ENCODE measurements at places on chromosomes 5 and 9.

DNA sequence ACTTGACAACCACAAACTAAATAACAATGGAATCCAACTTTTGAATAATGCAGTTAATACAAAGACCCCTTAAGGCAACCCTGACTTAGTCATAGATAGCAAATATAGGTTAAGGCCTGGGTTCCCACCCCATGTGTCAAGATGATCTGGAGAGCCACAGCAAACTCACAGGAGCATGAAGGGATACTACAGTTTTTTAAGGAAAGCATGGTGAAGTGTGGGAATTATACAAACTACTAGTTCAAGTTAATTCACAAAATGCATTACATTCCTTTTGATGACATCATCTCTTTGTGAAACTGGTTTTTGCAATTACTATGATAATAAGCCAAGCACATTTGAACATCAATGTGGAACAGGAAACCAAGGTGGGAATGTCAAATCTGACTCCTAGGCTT is 50.6 kb downstream of the LHFPL2 start:
- no peak for DNase-seq

GRCh38 chr9:3136686-3137346 is 292.9 kb upstream of the PUM3 start:
- no peak for DNase-seq

DNA sequence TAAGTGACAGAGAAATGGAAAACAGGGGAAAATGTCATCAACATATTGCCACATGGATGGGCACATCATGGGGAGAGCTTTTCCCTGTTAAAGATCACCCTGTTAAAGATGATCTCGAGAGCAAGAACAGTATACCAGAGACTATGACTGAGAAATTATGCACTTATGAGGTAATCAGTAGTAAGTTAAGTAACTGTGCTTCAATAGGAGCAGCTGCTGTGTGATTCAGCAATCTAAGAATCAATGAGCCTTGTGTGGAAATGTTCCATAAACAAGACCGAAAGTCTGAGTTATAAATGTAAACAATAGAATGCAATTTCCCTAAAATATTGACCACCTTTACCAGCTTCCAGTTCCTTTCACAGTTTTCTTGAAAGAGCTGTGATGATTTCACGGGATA is 582.3 kb downstream of the CAAP1 start:
- DNase-seq = no peak

GRCh38 chr9:4842734-4843133 is 50.0 kb downstream of the RCL1 start:
- DNase-seq = no peak

- DNase-seq = no peak
Measured at GRCh38 chr5:86461169-86461956, 156.4 kb upstream of the COX7C start.

DNA sequence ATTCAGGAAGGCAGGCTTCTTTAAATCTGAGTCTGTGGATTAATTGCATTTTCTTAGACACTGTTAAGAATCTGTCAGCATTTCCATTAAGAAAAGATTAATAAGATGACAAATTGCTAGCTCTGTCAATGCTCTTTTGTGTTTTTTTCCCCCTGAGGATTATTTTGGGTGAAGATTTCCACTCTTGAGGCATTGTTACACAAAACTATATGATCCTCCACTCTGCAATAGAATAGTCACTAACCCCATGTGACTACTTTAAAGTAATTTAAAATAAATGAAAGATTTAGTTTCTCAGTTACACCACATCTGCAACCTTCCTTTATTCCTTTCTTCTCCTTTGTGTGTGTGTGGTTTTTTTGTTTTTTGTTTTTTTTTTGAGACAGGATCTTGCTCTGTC is 82.0 kb downstream of the ACER2 start:
- DNase-seq = no peak

DNA sequence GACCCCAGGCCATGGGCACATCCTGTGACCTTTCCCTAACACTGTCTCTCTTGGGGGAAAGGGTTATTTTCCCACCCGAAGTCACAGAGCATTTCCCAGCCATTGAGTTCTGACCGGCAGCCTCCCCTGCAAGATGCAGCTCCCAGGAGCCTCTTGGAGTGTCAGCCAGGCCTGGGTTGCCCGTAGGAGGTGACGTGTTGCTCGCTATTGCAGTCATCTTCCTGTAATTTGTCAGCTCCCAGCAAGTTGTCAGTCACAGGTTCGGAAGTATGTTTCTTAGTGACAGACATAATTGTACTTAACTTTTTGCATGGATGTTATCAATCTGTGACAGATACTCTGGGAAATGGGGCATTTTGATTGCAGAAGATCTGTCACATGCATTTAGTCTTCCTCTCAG is 74.5 kb downstream of the MVB12B start:
- no peak for DNase-seq

GRCh38 chr5:133758641-133759040 is 146.3 kb upstream of the FSTL4 start:
- DNase-seq = no peak

GRCh38 chr5:120576588-120576987 is 112.5 kb downstream of the PRR16 start:
- DNase-seq = no peak

- no peak for DNase-seq
Measured at GRCh38 chr9:84277646-84278045, 62.9 kb downstream of the SLC28A3 start.

- peak; percentile 23 for DNase-seq
Measured at GRCh38 chr5:37839407-37840052, at the start of gene GDNF. TSS of gene GDNF (minus strand) at chr5:37840041. CDS start at chr5:37834796, 5,245 bp downstream.

DNA sequence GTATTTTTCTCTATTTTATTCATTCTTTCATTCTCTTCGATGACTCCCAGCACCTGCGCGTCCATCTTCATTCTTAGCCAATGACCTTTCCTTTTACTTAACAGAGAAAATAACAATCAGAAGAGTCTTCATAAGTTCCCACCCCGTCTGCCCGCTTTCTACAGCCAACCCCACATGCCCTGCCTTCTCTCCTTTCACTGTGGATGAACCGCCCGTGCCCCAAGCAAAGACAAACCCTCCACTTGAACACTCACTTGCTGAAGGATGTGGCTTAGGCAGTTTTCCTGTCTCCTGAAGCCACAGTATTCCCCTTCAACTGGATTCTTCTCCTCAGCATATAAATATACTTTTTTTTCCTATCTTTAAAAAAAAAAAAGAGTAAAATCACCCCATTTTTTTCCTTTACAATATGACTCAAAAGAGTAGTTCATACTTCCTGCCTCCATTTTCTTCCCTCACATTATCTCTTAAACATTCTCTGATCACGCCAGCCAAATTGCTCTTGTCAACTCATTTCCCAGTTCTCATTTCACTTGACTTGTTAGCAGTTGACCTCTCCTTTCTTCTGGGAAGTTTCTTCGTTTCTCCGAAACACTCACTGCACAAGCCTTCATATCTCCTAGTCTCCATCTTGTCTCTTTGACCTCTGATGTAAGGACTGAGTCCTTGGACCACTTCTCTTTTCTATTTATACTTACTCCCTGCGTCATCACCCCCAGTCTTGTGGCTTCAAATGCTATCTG is 11.1 kb downstream of the NIPSNAP3B start:
- DNase-seq = no peak

- no peak for DNase-seq
Measured at GRCh38 chr5:157602505-157602904, 26.9 kb upstream of the ADAM19 start.

DNA sequence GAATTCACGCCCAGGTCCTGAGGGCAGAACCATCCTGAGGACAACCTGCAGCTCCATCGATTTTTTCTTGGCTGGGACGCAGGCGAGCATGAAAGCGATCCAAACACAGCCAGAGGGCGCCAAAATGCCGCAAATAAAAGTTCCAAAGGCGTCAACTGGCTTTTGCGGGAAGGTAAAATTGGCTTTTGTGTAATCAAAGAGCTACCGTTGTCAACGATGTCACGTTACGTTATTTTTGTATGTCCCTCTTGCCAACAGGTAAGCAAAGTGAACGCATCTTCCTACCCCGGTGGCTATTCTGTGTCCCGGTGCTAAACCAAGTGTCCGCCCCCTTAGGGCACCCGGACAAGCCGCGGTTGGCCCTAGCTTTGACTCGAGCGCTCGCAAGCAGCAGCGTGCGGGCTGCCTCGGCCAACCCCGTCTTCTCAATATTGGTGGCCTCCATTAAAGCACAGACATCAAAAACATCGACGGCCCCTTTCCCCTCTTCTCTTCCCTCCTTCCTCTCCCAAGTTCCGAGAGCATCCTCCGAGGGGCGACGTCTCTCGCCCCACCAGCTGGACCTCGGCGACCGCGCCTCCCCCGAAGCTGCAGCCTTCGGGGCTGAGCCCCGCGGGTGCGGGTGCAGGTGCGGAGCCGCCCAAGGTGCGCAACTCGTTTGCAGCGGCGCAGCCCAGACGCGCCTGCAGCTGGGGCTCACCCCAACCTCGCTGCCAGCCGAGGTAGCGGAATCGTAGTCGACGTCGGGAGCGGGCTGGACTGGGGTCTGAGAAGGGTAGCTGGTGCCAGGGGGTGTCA is 1.1 kb upstream of the BASP1 start:
- DNase-seq = peak; percentile 87

GRCh38 chr9:38263532-38263931 is 129.0 kb upstream of the ALDH1B1 start:
- no peak for DNase-seq

DNA sequence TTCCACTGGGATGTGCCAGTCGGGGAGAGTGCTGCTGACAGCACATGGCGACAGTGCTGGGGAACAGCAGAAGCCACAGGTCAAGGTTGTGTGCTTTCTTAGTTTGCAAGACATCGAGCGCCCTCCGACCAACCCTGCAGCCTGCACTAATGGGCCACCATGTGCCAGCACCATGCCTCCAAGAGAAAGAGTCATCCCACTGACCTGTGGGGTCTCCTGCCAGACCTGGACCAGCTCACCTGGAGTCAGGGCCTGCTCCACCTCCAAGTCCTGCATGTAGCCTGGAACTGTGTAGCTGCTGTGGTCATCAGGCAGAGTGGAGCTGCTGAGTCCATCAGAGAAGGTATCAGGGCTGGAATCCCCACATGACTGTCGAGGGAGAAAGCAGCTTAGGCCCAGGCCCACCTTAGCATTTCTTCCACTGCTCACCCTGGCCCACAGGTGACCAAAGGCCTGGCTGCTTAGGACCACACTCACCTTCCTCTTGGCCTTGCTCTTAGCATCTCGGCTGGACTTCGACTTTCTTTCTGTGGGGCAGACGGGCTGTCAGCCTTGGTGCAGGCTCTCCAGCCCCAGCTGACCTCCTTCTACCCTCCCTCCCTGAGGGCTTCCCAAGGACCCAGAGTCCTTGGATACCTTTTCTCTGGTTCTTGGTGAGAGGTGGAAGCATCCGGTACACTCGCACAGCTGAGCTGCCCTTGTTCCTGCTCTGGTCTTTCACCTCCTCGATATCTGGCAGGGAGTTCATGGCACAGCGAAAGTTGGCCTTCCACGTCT is 4.1 kb downstream of the IRF1 start:
- DNase-seq = no peak

DNA sequence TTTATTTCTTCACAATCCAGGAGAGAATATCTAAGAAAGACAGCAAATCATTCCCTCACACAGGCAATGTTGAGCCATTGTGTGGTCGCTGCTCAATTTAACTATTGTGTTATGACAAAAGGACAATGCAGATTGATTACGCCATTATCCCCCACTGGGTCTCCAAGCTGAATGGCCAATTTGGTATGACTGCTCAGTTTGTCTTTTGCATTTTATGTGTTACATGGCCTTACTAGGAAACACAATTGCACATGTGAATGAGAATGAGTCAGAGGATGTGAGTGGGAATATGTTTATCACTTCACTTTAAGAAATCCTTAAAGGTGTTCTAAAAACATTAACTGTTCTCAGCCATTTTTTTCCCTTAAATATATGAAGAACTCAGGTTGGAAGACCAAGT is 108.3 kb downstream of the FAM174A start:
- DNase-seq = no peak

DNA sequence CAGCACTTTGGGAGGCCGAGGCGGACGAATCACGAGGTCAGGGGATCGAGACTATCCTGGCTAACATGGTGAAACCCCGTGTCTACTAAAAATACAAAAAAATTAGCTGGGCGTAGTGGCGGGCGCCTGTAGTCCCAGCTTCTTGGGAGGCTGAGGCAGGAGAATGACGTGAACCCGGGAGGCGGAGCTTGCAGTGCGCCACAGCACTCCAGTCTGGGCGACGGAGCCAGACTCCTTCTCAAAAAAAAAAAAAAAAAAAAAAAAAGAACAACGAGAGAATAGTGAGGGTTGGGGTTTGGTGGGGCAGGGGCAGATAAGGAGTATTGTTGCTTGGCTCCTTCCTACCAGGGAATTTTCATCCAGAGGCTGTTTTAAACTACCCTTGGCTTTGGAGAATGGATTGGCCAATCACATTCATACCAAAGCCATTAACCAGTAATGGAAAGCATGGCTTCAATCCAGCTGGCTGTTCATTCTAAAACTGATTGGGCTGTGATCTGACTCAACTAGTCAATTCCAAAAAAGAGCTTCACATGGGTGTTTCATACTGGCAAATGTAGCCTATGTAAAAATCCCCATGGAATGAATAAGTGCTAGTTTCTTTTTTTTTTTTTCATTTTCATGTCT is 64.4 kb downstream of the PLCXD3 start:
- DNase-seq = no peak

DNA sequence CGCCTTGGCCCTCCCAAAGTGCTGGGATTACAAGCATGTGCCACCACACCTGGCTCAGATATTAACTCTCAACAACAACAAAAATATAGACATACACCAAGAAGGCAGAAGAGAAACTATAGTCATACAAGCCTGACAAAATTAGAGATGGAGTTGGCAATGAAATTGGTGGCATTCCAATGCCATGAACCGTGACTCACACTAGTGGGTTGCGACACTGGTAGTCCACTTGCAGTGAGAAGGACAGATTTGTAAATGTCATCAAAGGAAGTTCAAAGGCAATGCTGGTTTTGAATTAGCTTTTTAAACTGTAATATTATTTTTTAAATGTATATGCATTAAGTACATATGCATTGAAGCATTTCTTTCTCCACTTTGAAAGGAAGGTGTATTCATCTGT is 8.5 kb upstream of the DNAJC25 start:
- DNase-seq = no peak

- no peak for DNase-seq
Measured at GRCh38 chr5:72082048-72082447, 25.2 kb upstream of the MAP1B start.

GRCh38 chr5:30539004-30539634 is 654.4 kb upstream of the CDH6 start:
- DNase-seq = no peak

DNA sequence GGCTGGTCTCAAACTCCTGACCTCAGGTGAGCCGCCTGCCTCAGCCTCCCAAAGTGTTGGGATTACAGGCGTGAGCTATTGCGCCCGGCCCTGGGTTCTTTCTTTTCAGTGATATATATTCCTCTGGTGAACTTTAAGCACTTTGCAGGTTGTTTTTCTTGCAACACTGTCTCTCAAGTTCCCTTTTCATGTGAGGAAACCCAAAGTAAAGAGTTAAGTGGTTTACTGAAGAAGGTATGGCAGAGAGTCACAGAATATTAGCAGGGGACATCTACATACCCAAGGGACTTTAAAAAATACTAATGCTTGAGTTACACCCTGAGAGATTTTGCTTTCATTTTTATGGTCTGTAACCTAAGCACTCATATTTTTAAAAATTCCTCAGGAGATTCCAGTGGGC is 6.7 kb upstream of the GAPT start:
- no peak for DNase-seq

GRCh38 chr5:77255617-77256016 is 45.1 kb downstream of the PDE8B start:
- no peak for DNase-seq

All from NCI-H2107 (cell line).